ENCODE measurements at places on chromosomes 16 and 17. TPM values are rescaled to one million over a fixed set of nuclear protein-coding genes. Genes with fewer than 3 reads are reported as not detected.

Gene MAZ
- 339 TPM for total RNA-seq

Gene LPO
- not detected for total RNA-seq

DNA sequence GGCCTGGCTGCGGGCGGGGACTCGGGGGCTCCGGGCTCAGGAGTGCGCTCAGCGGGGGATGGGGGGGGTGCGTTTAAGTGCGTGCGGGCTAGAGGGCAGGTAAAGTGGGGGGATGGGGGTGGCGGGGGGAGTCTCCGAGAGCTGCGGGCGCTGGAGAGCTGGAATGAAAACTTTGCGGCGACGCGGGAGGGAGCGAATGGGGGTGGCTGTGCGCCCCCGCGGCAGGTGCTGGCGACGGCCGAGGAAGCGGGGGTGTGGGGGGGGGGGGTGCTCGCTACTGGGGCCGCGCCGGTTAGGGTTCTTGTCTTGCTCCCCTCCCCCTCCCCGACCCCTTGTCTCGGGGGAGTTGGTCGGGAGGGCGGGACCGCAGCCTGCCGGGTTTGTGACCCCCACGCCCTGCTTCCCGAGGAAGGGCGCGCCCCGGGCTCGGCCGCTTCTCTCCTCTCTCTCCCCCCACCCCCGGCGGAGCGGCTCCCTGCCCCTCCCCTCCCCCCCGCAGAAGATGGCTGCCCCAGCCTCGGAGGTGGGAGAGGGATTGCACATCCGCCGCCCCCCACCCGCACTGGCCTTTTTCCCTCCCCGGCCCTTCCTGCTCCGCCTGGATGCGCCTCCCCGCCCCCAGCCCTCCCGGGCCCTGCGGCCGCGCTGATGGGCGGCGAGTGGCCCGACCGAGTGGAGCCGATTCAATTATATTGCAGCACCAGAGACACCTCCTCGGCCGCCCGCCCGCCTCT lies 649 bp downstream of the GSE1 start:
- peak; percentile 62 for DNase-seq

DNA sequence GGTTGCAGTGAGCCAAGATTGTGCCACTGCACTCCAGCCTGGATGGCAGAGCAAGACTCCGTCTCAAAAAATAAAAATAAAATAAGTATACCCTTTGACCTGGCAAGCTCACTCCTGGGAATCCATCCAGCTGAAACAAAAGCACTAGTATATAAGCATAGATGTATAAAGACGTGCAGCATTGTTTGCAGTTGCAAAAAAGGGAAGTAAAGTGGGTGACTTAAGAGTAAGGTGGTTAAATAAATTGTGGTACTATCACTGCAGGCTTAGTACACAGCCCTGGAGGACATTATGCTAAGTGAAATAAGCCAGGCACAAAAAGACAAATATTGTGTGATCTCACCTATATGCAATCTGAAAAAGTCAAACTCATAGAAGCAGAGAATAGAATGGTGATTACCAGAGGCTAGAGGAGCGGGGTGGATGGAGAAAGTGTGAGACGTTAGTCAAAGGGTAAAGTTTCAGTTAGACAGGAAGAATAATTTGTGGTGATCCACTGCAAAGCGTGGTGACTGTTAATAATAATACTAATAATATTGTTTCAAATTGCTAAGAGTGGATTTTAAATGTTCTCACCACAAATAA lies 113.0 kb downstream of the MYO1D start:
- no peak for DNase-seq

DNA sequence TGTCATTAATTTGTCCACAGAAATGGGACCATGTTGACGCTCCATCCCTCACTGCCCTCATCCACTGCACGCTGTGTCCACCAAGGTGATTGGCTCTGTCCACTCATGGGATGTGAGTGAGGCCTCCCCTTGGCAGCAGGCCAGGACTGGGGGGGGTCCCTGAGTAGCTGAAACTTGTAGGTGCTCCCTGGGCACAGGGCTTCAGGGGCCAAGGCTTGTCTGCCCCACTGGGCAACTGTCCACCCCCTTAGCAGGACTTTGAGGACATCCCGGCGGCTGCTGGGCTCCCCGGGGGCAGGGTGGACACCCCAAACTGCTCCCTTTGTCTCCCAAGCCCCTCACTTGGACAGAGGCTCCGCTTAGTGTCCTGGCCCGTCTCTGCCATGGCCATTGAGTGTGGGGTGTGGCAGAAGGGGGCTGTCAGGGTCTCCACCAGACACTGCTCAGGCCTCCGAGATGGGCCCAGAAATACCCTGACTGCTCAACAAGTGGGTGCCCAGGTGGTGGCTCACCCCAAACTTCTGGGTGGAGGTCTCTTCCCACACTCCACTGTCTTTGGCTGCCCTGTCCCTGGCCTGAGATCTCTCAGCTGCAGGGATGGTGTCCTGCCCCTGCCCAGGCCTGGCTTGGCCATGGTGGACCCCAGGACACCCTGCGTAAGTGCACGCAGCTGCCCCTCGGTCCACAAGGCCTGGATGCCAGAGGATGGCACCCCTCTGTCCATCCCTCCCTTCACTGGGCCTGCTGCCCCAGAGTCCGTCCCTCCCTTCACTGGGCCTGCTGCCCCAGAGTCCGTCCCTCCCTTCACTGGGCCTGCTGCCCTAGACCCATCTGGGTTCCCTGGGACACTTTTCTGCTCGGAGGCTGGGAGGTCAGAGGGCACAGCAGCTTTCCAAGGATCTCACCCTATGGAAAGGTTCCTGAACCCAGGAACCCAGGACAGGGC lies 2.9 kb upstream of the RAB40C start:
- DNase-seq: peak; percentile 31
